ENCODE measurements at places on chromosomes 2 and 18.

GRCh38 chr18:70235478-70235877 lies 30.0 kb upstream of the RTTN start:
- no peak for DNase-seq

DNA sequence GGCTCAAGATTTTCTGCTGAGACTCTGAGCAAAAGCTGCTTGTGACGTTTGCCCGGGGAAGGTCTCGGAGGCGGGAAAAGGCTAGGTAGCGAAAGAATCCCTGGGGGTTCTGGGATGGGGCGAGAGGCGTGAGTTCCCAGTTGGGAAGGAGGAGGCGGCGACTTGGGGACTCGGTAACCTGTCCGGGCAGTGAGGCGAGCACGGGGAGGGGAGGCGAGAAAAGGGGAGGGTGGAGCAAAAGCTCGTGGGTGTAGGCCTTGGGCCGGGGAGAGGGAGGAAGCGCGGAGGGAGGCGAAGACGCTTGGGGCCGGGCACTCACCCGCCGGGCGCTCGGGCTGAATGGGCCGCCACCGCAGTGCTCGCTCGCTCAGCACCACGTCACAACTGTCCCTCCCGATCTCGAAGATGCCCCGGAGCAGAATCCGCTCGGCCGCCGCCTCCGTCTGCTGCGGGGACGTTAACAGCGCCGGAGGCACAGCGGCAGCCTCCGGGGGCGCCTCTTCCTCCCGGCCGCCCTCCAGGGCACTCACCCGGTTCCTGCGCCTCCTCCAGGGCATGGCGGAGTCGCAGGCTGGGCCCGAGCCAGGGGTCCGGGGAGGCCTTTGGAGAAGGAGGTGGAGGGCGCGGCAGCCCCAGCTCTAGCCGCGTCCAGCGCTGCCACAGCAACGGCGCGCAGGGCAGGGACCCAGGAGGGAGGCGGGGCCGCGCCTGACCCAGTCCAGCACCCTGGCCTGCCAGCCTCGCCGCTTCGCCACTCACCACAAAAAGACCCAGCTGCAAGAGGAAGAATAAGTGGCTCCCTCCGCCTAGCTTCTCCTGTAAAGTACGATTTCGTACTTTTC lies at the start of gene CERKL:
Gene CERKL, minus strand, starts transcription at position 656 of the 842 bp plus-strand sequence. Its CDS starts 99 bp downstream, at position 557.
- DNase-seq: peak; percentile 87

- DNase-seq: no peak
Measured at GRCh38 chr2:72181616-72182015, 34.0 kb upstream of the CYP26B1 start.

DNA sequence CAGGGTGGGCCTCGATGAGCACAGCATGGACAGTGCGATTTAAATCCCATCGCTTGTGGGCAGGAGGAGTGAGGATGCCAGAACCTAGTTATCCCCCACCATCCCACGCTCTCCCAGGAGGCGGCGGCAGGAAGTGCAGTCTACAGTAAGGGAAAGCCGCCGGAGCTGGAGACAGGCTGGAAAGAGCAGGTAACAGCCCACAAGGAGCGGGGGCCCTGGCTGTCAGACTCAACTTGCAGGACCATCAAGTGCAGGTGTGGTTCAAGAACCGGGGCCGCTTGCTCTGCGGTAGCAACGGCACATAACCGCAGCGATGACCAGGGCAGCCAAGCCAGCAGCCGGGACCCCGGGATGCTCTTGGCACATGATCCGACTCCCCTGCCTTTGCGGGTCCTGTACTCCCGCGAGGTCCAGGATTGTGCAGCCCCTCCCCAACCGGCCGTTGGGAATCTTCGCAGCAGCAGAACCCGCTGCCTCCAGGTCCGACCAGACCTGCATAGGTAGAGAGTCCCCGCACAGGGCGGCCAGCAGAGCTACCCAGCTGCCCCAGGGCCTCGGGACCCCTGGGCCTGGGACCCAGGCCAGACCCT lies 82.1 kb downstream of the BIN1 start:
- DNase-seq: peak; percentile 86

- no peak for DNase-seq
Measured at GRCh38 chr2:72415781-72416475, 268.3 kb upstream of the CYP26B1 start.

DNA sequence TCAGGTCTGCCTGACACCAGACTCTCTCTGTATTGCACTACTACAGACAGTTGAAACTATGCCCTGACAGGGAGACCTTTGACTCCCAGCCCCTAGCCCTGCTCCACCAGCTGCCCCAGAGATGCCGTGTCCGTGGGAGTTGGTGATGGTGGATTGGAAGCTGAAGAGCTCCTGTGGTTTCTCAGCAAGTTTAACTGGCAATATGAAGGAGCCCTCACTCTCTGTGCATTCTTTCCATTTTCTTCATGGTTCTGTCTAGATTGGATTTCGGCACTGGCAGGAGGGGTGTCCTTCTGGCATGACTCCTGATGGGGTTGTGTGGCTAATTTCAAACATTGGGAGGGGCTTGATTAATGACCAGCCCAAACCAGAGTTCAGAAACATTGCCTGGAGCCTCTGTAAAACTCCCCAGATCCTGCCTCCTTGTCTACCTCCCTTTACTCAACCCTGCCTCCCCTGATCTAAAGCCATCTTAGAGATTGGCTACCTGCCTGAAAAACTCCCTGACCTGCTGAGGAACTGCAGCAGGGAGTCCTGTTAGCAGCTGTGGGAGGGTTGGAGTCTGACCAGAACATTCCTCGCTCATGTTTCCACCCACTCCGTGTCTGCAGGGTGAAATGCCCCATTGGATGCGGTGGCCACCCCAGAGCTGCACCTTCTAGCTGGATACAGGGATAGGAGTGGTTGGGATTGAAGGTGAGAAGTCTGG lies 206.9 kb upstream of the SPRED2 start:
- DNase-seq: peak; percentile 58

DNA sequence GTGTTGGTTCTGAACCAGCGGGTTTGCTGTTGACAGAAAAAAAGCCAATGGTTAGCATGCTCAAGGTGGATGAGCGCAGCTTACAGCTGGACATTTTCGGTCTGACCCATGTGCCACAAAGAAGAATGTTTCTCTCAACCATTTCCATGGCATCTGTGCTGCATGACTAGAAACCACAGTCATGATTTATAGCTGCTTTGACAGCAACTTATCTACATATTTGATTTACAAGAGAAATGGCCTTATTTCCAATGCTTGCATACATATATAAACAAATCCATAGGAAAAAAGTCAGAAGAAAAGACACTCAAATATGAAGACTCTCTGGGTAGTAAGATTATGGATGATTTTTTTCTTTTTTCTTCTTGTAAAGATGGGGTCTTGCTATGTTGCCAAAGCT lies 98.2 kb downstream of the DYNC1I2 start:
- no peak for DNase-seq

- DNase-seq: no peak
Measured at GRCh38 chr2:200665626-200666453, 80.0 kb downstream of the AOX1 start.

GRCh38 chr2:15800495-15801329 lies 139.6 kb upstream of the MYCN start:
- no peak for DNase-seq

GRCh38 chr2:229150317-229150716 lies 120.8 kb downstream of the PID1 start:
- no peak for DNase-seq

- no peak for DNase-seq
Measured at GRCh38 chr2:110101901-110102803, 13.5 kb downstream of the MALL start.

- DNase-seq: no peak
Measured at GRCh38 chr2:415986-416610, 128.2 kb upstream of the ALKAL2 start.

DNA sequence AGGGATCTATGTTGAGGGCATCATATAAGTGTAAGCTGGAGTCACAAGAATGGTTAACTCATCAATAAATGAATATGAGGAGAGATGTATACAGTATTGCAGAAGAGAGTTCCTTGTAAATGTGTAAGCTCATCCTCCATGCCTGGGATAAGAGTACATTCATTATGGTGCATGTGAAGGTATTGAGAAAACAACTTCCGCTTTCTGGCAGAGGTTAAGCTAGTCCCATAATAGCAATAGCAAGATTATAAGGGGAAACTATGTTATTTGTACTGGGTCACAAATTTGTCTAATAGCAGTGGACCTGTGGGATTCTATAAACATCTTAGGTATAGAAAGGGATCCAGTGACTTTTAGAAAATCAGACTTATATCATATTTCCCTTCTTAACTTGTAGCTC lies 44.1 kb downstream of the SCN2A start:
- DNase-seq: no peak

DNA sequence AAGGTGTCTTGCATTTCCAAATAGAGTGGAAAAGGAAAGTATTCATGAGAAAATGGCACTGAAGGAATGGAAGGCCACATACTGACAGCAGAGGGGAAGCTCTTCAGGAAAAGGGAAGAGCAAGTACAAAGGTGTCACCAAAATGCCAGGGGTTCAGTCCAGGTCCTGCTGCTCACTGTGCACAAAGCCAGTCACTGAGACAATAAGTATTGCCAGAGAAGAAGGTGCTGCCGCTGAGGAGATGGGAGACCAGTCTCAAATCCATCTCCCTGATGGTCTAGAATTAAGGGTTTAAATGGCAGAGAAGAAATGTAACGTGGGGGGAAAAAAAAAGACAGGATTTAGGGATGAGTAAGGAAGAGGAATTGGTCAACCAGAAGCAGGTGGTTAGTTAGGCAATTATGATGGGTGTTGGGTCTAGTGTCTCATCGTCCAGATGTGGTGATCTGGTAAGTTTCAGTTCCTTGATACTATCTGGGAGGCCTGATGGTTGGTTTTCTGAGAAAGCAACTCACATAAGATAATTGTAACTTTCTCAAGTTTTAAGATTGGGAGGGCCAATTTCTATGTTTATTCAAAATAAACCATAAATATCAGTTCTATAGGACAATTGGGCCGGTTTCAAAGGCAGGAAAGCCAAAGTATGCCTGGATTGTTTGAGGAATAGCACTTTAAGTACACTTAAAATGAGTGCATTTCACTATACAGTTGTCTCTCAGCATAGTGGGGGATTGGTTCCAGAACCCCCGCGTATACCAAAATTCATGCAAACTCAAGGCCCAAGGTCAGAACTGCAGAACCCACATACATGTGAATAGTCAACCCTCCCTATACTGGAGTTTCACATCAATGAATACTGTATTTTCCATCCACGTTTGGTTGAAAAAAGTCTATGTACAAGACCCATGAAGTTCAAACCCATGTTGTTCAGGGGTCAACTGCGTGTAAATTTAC lies 109.1 kb upstream of the DNAJC10 start:
- no peak for DNase-seq

DNA sequence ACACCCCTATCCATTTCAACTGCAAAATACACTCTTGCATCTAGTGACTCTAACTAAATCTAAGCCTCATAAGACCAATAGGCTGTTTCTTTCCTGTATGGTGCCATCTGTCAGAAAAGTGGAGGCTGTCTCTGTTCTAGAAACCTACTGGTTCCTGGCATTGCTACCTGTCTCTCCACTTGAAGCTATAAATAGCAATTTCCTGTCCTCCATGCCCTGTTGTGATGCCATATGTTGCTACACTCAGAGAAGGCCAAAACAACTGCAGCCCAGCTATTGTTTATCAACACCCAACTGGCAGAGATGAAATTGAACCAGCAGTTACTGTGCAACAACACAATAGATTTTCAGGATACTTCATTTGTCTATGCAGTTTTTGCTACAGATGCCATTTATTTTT lies 1355.1 kb upstream of the SLC39A10 start:
- no peak for DNase-seq

DNA sequence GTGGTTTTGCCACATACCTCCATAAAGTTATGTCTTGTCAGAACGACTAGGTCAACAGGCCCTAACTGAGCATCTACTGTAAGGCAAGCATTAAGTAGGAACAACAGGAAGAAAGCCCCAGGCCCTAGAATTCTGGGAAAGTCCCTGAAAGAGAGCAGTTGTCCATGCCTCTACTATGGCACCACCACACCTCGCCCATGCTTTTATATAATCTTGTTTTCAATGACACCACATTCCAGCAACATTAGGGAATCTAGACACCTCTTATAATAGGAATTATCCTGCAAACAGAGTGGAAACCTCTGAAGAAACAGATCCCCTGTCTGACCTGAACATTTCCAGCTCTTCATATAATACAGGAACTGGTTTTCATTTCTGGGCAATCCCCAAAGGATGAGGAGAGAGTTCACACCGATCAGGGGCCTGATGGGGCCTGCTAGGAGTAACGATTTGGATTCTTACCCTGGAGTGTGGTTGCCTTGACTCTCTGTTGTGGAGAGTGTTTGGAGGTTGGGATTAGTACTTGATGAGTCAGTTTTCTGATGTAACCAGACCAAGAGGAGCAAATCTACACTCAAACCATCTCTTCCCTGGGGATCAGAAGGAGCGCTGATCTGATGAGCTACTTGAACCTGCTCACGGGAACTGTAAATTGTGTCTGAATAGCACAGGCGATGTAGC lies 31.9 kb upstream of the CEP68 start:
- DNase-seq: peak; percentile 70
